ENCODE measurements at places on chromosomes 5 and 9.

DNA sequence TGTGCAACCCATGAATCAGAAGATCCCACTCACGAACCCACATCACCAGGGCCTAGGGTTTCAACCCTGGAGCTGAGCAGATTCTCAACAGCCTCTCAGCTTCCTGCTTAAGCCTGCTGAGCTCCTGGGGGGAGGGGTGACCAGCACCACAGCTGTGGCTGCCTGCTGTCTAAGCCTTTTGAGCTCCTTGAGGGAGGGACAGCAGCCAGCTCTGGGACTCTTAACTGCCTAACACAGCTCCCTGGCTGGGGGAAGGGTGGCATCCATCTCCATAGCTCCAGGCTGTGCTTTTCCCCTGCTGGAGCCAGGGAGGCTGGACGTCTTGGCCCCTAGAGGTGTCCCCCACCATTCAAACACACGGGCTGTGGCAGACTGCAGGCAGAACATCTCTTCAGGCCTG lies 250.3 kb downstream of the DMAC1 start:
- DNase-seq = no peak

- no peak for DNase-seq
These were observed 4.1 kb downstream of the PCSK5 start for GRCh38 chr9:75894566-75894965.

GRCh38 chr5:157999696-158000095 lies 140.8 kb upstream of the CLINT1 start:
- no peak for DNase-seq

DNA sequence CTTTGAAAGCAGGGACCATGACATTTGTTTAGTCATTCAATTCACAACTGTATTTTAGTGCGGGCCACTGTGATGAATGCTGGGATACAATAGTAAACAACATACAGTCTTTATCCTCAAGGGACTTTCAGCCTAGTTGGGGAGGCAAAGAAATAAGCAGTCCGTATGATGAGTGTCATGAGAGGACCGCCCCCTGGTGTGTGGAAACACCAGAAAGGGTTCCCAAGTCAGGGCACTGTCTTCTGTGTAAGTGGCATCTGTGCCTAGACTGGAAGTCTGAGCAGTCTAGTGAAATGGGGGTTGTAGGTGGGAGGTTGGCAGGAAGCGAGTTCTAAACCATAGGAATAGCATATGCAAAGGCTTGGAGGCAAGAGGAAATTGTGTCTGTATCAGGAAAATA lies 6.8 kb downstream of the C9orf43 start:
- no peak for DNase-seq

- DNase-seq = no peak
These were observed 36.2 kb downstream of the SLC44A1 start for GRCh38 chr9:105280691-105281090.

- DNase-seq = no peak
These were observed 53.9 kb downstream of the ZCCHC7 start for GRCh38 chr9:37174247-37174646.

DNA sequence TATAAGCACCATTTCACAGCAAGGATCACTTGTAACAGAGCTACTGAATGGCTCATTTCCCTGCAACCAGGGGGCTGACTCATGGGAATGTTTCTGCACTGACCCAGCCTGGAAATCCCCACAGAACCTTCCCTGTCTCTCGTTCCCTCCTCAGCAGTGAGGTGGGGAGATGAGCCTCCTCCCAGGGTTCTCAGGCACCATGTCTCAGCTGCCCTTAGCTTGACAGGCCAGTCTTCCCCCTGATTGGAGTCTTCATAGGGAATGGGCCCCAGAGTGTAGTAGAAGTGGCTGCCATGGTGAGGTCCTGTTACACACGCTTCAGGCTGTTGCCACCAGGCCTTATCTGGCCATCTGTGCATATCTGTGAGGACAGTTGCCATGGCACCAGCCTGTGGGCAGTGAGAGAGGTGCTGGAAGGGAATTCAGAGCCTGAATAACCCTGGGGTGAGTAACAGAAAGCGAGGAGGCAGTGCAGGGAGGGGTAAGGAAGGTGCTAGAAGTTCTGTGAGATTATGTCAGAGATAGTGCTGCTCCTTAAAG lies 324.4 kb downstream of the ENC1 start:
- DNase-seq = peak; percentile 57

GRCh38 chr5:86917117-86917579 lies 299.4 kb downstream of the COX7C start:
- DNase-seq = no peak

GRCh38 chr5:172721455-172722326 lies 49.3 kb downstream of the DUSP1 start:
- DNase-seq = no peak

DNA sequence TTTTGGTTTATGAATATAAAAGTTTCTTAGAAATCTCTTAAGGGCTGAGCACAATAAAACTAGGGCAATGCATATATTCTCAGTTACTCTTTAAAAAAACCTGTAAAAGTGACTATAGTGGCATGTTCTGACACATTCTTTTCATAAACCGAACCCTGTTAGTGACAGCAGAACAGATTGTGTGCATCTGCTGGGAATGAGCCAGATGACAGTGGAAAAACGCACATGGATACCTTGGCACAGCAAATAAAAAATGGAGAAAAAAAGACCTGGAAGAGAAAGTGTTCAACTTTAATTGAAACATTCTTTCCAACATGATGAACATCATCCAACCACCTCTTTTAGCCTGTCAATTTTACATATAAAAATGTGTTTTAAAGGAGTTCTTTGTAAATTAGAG lies 12.7 kb downstream of the MEF2C start:
- no peak for DNase-seq

DNA sequence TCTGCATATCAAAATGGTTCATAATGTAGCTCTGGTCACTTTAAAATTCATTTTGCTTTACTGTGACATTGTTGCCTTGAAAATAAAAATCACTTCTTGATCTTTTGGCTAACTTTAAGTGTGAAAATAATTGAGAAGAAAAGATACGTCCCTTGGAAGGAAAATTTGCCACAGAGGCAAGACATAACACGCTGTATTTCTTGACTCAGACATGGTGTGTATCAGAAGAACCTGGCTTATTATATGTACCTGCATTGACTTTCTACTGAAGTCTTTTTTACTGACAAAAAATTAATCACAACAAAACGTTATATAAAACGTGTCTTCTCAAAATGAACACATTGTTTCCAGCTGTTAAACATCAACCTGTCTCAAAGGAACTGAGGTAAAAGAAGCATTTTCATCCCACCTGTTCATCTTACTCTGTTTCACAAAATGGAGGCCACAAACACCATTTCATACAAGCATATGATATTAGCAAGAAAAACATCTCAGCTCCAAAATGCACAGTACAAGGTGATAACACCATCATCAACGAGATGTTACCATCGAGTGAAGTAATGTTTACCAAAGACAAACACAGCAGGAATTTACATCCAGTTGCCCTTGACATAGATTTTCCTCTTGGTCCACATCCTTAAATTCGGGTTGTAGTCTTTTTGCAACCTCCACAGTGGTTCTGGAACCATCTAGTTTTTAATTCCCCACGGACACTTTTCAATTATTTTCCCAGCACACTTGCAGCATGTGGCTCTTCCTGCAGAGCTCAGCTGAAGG lies 179.9 kb downstream of the GLIS3 start:
- no peak for DNase-seq

DNA sequence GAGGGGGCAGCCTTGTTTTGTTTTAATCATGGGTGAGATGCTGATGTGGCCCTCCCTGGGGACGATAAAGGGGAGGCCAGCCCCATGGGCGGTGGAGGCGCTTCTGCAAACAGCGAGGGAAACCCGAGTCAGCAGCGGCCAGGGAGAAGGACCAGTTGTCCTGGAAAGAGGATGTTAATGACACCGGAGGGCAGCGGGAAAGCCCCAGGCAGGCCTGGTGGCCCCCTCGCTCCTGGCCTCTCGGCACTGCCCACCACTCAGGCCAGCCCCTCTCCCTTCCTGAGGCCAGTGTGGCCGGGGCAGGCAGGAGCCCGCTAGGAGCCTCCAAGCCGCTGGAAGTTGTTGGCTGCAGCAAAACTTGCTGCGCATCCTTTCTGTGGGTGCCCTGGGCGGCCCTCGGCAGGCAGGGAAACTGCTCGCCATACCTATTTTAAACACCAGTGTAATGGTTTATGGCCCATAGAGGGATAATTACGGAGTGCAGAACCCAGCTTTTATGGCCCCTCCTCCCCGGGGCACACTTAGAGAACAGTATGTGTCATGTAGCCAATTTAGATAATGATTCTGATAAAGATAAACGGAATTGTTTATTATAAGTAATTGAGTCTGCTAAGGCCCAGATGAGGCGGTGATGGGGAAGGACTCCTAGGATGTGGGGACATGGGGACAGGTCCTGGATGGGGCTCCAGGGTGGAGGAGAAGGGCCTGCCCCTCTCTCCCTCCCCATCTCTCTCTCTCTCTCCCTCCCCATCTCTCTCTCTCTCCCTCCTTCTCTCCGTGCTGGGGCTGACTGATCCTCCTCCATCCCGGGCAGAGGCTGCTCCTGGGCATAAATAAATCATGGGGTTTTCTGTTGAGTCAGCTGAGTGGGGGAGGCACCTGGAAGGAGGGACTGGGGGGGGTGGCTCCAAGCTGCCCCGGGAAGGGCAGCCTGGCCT lies 36.9 kb downstream of the LMX1B start:
- no peak for DNase-seq

DNA sequence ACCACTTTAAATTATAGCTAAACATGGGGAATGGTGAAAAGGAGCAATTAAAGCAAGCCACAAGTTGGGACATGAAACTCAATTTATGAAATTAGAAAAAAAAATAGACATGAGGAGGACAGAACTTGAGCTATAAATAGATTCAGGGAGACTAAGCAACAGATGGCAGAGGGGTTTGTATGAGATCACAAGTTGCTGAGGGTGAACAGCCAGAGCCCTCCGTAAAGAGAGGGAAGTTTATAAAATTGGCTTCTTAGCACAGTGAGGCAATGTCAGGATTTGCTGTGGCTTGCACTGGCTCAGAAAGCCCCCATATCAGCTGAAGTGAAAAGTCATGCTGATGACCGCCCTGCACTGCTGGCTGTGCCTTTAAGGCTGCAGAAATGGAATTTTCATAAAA lies 443.4 kb upstream of the CD180 start:
- no peak for DNase-seq

GRCh38 chr5:54273715-54274114 lies 36.7 kb downstream of the ARL15 start:
- DNase-seq = no peak

DNA sequence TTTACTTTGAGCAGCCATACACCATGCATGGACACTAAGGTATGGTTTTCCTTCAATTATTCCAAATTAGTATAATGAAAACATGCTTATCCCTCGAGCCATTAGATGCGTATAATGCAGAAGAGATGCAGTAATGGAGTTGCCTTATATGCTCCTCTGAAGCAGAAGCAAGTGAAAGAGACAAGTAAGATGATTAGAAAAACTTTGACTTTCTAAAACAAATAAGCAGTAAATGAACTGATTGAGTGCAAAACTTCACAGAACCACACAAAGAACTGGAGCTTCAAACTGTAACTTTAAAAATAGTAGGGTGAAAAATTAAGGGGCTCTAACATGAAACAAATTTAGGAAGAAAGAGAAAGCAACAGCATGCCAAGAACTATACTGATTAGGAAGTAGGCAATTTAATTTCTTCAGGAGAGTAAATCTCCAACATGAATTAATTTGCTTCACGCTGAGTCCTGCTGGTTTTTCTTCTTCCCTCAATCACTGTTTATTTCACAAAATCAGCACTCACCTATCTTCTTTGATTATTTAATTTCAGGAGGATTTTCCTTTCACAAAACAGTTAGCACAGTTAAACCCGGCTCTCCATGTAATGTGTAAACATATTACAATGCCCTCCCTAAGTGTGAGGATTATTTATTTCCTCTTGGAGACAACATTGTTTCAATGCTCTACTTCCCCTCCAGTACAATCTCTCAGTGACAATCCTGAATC lies 90.3 kb upstream of the PAM start:
- no peak for DNase-seq

GRCh38 chr9:6113312-6113711 lies 97.9 kb upstream of the RANBP6 start:
- no peak for DNase-seq

- DNase-seq = no peak
These were observed 303.5 kb downstream of the IRX1 start for GRCh38 chr5:3899093-3899492.

GRCh38 chr5:127375124-127375523 lies 84.5 kb downstream of the MEGF10 start:
- DNase-seq = no peak

DNA sequence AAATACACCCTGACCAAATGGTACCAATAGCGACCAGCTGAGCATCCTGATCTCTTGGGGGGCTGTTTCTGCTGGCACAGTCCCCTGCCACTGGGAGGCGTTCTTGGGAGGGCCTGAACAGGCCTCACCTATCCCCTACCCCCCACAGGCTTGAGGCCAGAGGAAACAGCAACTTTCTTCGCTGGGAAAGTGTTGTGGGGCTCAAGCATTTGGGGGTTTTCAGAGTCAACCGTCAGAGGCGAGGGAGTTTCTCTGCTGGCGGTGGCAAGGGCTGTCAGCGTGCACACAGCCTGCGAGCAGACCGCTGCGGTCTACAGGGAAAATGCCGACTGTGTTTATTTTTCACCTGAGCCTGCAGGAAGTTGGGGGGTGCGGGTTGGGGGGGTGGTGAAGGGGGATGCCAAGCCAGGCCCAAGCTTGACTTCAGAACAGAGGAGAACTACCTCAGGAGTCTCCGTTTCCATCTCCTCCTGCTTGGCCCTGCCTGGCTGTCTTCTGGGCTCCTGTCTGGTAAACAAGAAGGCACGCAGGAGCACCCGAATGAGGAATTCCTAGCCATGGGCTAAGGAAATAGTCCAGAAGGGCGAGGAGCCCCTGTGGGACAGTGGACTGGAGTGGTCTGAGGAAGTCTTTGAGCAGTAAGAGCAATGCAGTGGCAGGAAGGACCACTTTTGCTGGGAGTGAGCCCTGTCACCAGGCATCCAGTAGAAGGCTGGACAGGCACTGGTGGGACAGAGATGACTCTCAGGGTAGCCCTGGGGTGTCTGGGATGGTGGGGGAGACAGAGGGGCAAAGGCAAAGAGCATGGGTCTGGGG lies 18.1 kb downstream of the TCF7 start:
- peak; percentile 81 for DNase-seq

DNA sequence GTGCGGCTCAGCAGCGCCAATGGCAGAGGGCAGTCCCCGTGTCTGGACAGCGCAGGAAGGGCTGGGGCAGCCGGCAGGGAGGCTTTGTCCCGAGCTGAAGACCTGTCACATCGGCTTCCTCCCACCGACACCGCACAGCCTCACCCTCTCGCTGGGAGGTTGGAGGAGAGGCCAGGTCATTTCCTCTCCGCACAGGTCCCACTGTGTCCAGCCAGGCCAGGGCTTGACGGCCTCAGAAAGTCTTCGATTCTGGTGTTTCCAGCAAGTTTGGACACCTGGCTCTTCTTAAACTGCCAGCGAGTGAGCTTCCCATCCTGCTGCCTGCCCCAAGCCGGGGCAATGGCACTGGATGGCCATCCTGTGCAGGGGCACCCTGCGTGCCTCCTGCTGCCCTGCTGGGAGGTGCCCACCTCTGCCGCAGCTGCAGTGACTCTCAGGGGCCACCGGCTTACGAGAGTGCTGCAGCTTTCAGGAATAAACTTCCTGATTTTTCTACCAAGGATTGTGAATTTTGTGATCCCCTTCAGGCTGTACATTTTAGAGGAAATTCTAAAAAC lies 33.9 kb downstream of the AHRR start:
- DNase-seq = no peak

- DNase-seq = no peak
These were observed 32.4 kb downstream of the MUSK start for GRCh38 chr9:110700953-110701352.

GRCh38 chr5:10307206-10308148 lies at the start of gene CMBL:
CMBL (minus strand) TSS chr5:10307902; CDS start chr5:10290762, 17,140 bp downstream.
- peak; percentile 69 for DNase-seq

All from activated CD8-positive, alpha-beta memory T cell treated with anti-CD3 and anti-CD28 coated beads, Interleukin-2, amount 50 U/mL, for 48 hours (primary cell).